ENCODE measurements at places on chromosomes 16 and 17.

GRCh38 chr17:73265646-73266640 is 4.3 kb upstream of the CPSF4L start:
- DNase-seq, result no peak

GRCh38 chr16:65123396-65124211 is 1.7 kb upstream of the CDH11 start:
- no peak for DNase-seq

DNA sequence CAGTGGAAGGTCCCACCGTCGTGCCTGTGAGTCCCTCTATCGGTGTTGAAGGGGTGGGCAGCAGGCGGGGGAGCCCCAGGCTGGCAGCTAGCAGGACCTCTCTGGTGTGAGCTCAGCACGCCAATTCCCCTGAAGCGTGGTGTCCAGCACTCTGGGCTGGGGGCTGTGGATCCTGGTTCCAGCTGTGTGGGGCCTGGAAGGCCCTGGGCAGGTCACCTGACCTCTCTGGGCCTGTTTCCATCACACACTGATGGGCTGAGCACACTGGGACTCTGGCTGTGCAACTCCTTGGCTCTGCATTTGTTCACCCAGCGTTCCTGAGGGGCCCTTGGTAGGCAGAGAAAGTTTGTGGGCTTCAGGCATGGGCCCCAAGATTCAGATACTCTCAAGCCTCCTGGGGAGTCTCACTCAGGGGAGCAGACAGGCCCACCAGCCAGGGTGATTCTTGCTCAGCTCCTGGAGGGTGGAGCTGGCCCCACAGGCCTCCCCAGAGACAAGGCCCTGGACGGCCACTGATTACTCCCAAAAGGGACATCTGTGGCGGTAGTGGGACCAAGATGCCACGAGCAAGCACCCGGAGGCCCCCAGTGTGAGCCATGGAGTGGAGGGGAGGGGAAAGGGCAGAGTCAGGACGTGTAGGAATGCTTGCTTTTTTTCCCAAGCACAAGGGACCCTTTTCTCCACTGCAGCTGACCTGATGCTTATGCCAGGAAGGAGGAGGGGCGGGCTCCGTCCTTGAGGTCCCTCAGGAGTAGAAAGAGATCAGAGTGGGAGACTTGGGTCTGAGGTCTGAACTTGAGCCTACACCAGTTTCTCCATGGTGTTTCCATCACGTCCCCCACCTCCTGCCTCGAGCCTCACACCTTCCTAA is 8.5 kb downstream of the SCGB1C2 start:
- DNase-seq, result no peak

- DNase-seq, result no peak
Measured at GRCh38 chr17:60161598-60162330, 12.0 kb downstream of the CA4 start.

- DNase-seq, result no peak
Measured at GRCh38 chr17:30482555-30482954, 5.3 kb downstream of the GOSR1 start.

DNA sequence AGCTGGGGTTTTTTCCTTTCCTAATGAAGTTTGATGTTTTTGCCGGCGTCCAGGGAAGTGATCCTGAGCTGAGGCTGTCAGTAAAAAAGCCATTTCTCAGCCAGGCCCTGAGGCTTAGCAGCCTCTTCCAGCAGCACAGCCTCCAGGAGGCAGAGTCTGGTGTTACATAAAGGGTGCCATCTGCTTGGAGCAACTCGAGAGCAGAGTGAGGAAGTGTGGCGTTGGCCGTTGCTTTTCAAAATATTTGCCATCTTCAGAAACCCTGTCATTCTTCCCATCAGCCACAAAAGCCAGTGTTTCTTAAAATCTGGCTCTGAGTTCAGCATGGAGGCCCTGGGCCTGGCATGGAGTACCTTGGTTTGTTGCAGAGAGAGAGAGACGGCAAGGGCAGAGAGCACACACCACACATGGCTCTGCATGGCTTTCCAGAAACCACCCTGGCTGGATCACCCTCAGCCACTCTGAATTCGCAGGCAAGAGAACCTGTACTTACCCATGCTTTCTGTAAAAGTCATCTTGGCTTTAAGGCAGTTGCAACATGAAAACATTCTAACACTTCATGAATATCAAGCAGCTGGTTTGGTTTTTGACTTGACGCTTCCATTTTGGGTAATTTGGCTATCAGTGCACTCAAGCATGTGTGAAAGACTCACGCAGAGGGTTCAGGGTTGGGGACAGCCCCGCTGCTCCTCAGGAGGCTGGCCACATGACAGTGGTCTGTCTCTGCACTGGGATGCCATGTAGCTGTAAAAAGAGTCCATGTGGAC is 21.0 kb downstream of the PMM2 start:
- DNase-seq, result no peak

GRCh38 chr17:34542700-34543336 is 36.6 kb upstream of the TMEM132E start:
- peak; percentile 57 for DNase-seq

DNA sequence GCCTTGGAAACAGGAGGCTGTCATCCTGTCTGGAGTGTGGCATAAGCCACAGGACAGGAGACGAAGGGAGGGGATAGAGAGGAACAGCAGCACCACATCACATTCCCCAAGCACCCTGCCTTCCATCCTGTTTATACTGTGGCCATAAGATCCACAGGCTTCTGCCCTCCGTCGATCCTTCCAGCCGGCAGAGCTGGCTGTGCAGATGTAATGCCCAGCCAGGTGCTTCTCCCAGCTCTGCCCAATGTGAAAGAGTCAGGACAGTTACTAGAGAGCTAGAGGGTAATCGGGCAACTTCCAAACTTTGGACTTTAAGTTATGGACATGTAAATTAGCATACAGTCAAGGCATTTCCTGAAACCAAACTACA is 368.4 kb downstream of the SOX9 start:
- DNase-seq, result no peak

- DNase-seq, result no peak
Measured at GRCh38 chr16:7957151-7957550, 624.5 kb downstream of the RBFOX1 start.

DNA sequence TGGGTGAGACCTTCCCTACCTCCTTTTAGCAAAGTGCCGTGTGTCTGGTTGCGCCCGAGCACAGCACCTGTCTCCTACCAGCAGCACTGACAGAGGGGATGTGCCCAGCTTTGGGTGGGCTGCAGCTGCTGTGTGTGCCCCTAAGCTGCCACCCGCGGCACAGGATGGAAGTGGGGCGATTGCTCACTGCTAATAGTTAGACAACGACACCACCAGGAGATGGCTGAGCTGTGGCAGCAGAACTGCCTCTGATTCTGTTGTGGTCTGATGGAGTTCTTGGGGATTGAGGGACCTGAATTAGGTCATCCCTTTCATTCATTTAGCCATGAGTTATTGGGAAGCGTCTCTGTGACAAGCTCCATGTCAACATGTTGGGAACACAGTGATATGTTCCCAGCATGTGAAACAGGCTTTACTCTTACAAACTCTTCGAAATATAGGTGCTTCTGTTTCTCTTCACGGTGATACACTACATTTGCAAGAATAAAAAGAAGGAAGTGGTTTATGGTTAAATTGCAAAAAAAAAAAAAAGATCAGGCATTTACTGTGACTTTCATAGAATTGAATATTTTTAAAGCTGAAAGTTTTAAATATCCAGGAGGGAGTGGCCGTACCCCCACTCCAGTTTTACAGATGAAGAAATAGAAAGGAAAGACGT is 184.4 kb downstream of the MAF start:
- DNase-seq, result peak; percentile 20

DNA sequence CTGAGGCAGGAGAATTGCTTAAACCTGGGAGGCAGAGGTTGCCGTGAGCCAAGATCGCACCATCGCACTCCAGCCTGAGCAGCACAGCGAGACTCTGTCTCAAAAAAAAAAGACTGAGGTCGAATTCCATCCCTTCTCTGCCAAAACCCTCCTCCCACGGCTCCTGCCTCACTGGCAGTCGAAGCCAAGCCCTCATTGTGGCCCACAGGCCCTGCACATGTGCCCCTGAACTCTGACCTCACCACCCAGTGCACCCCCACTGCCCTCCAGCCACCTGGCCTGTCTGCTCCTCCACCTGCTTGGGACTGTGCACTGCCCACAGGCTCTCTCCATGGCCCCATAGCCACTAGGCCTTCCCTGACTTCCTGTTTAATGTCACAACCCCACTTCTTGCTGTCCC is 7.0 kb downstream of the MYO15A start:
- DNase-seq, result no peak

DNA sequence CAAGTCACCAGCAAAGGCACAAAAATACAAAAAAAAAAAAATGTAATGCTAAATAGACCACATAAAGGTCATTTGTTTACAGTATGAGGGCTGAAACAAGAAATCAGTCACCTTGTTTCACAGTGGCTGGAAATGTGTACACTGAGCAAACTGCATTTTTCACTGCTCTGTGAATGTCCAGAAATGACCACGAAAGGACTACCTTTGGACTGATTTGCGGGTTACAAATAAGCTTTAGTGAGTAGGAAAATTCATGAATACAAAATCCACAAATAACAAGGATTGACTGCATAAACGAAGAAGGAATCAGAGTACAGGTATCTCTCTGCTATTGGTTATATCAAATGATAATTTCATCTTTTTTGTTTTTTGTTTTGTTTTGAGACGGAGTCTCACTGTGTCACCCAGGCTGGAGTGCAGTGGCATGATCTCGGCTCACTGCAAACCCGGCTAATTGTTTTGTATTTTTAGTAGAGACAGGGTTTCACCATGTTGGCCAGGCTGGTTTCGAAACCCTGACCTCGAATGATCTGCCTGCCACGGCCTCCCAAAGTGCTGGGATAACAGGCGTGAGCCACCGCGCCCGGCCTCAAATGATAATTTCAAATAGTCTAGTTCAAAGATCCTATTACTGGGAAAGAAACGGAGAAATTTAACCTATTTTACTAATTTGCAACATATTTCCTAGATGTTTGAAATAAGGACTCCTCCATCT is 30.5 kb downstream of the CYTH1 start:
- DNase-seq, result no peak

GRCh38 chr16:17359788-17360390 is 110.9 kb downstream of the XYLT1 start:
- peak; percentile 53 for DNase-seq

GRCh38 chr16:6846452-6846851 is 486.2 kb upstream of the RBFOX1 start:
- no peak for DNase-seq

- no peak for DNase-seq
Measured at GRCh38 chr17:71098071-71098470, 928.7 kb downstream of the KCNJ2 start.

- DNase-seq, result peak; percentile 68
Measured at GRCh38 chr17:16419074-16419928, 3.9 kb downstream of the TRPV2 start.

GRCh38 chr16:8108991-8109509 is 481.3 kb downstream of the TMEM114 start:
- DNase-seq, result no peak

- no peak for DNase-seq
Measured at GRCh38 chr17:11332706-11333105, 91.7 kb downstream of the SHISA6 start.

DNA sequence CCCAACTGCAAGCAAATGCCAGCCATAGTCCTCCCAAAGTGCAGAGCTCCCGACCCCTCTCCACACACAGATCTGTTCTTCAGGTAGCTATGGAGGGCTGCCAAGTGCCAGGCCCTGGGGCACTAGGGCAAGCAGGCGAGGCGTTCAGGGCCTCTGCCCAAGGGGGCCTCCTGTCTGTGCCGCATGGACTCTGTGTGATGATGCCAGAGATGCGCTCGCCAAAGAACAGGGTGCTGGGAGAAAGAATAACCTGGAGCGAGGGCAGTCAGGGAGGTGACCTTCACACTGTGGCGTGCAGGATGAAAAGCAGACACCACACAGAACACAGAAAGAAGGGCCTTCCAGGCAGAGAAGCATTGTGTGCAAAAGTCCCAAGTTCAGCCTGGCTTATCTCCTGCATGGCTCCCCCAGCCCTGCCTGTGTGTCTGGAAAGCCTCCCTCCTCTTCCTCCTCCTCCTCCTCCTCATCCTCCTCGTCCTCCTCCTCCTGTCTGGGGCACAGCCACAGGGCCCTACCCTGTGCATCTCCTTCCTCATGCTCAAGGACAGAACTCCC is 44.2 kb downstream of the PEMT start:
- no peak for DNase-seq

- no peak for DNase-seq
Measured at GRCh38 chr16:84313921-84314320, 19.2 kb downstream of the WFDC1 start.

- peak; percentile 17 for DNase-seq
Measured at GRCh38 chr17:58666858-58667267, 25.0 kb downstream of the TEX14 start.

GRCh38 chr17:36616061-36617029 is 15.0 kb downstream of the MRM1 start:
- no peak for DNase-seq

GRCh38 chr17:35160354-35161201 is 13.0 kb downstream of the UNC45B start:
- peak; percentile 43 for DNase-seq

DNA sequence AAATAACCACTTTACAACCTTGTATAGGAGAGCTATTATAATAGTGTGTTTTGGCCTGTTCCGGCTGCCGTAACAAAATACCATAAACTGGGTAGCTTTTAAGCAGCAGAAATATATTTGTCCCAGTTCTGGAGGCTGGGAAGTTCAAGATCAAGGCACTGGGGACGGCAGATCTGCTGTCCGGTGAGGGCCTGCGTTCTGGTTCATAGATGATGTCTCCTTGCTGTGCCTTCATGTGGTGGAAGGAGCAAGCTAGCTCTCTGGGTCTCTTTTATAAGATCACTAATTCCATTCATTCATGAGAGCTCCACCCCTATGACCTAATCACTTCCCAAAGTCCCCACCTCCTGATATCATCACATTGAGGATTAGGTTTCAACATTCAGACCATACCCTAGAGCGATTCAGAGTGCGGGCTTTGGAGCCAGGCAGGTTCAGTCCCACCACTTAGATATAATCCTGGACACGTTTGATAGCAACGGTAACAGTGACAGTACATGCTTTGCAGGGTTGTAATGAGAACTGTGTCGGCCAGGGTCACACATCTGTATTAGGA is 76.2 kb upstream of the ZFHX3 start:
- DNase-seq, result no peak

- DNase-seq, result no peak
Measured at GRCh38 chr17:43314611-43315011, 80.8 kb upstream of the RNU2-1 start.

DNA sequence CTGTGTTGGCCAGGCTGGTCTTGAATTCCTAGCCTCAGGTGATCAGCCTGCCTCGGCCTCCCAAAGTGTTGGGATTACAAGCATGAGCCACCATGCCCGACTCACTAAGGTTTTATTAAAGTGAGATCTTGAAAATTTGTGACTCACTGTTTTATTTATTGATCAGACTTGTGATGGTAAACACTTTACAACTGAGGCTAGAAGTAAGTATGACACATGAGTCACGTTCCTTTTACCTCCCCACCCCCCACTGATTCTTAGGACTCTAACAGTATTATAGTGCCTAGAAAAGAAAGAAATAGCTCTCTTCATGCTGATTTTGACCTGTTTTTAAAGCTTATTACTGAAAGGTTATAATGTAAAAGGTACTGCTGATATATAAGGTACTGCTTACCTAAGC is 160.6 kb downstream of the TANC2 start:
- no peak for DNase-seq

- DNase-seq, result no peak
Measured at GRCh38 chr16:85689285-85689949, 663 bp upstream of the GINS2 start.

- DNase-seq, result no peak
Measured at GRCh38 chr16:13453938-13454553, 465.9 kb upstream of the ERCC4 start.

- DNase-seq, result peak; percentile 4
Measured at GRCh38 chr16:81261049-81261648, 22.7 kb downstream of the BCO1 start.

GRCh38 chr17:3912827-3913226 is 3.4 kb downstream of the P2RX1 start:
- no peak for DNase-seq
